Hair follicle dermal papilla cell (primary cell): ENCODE measurements at places on chromosomes 6 and 20. TPM values are rescaled to one million over a fixed set of nuclear protein-coding genes. Genes with fewer than 3 reads are reported as not detected.

GUCA1A gene
- total RNA-seq: 0.24 TPM in 1 of 2 replicates, not detected in the other

FAM110A gene
- total RNA-seq: 2.6 and 2.8 TPM in 2 replicates

PRDM13 gene
- total RNA-seq: not detected in 2 replicates

TGM3 gene
- total RNA-seq: not detected in 2 replicates

BACH2 gene
- 0.81 and 1.1 TPM in 2 replicates for total RNA-seq

SDCBP2 gene
- 2.1 TPM in 2 replicates for total RNA-seq

HS3ST5 gene
- not detected in 2 replicates for total RNA-seq

DOK5 gene
- 21.3 and 22.3 TPM in 2 replicates for total RNA-seq

TSBP1 gene
- total RNA-seq: not detected in 2 replicates

HLA-DQA1 gene
- not detected in 2 replicates for total RNA-seq

FKBP1C gene
- 0.24 and 1.1 TPM in 2 replicates for total RNA-seq

EMILIN3 gene
- total RNA-seq: 0.12 and 0.16 TPM in 2 replicates

CD93 gene
- 0.32 and 0.49 TPM in 2 replicates for total RNA-seq

OARD1 gene
- total RNA-seq: 2.8 and 3.2 TPM in 2 replicates

JPH2 gene
- 21.4 and 37.0 TPM in 2 replicates for total RNA-seq

NMBR gene
- not detected in 2 replicates for total RNA-seq

SNPH gene
- total RNA-seq: 10.7 and 13.3 TPM in 2 replicates

DLK2 gene
- 0.16 TPM in 1 of 2 replicates, not detected in the other for total RNA-seq

SMLR1 gene
- under 0.01 TPM in 1 of 2 replicates, not detected in the other for total RNA-seq
